HAP-1 (cell line): ENCODE measurements at places on chromosomes 4 and X.

- DNase-seq, result no peak
Measured at GRCh38 chr4:88110826-88111225, 47.6 kb downstream of the ABCG2 start.

GRCh38 chr4:38673130-38673978 is 9.4 kb downstream of the KLF3 start:
- no peak for DNase-seq

DNA sequence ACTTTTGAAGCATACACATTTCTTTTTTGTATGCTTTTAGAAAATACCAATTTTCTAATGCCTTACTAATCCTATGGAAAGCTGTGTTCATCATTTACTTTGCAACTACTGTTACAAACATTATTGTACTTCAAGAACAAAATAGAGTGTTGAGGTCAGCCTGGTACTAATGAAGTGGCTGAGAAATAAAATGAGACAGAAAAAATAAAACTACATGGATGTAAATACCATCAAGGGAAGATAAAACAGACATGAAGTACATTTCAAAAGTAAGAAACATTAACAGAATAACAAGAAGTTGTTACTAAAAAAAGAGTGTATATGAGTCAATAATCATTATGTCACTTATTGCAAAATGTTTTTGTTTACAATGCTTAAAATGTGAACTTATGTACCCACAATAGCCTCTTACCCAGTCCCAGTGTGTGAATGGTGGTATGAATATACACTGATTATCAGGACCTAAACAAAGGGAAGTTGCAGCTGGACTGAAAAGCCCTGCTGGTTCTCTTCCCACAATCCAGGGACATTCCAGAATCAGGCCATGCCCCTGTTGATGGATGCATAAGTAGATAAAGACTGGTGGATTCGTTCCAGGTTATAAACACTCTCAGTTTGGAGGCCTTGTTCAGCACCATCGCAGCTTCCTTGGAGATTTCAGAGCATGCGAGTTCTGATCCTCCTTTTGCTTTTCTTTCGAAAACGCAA is 2.4 kb upstream of the CSN3 start:
- DNase-seq, result no peak

- DNase-seq, result no peak
Measured at GRCh38 chr4:143355540-143356217, 19.0 kb downstream of the GAB1 start.

GRCh38 chr4:111879539-111879938 is 265.7 kb upstream of the FAM241A start:
- no peak for DNase-seq

GRCh38 chr4:57443787-57444186 is 333.6 kb upstream of the IGFBP7 start:
- no peak for DNase-seq

DNA sequence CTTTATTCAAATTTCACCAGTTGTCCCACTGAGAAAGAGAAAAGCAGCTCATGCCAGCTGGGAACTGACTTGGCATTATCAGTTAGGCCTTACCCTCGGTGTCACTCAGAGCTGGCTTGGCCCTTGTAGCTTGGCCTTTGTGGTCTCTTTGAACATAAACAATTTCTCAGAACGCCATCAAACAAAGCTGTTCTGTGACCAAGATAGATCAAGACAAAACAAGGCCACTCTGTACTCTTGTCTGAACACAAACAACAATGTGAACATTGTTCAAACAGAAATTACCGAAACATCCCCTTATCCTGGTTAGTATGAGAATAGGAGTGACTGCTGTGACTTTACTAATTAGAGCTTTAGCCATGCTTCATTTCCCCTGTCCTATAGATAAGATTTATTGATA is 57.2 kb downstream of the DIPK2B start:
- DNase-seq, result no peak

- DNase-seq, result peak; percentile 79
Measured at GRCh38 chr4:15653864-15654592, 1.1 kb downstream of the FBXL5 start.

GRCh38 chr4:168475745-168476144 is 4.5 kb downstream of the DDX60L start:
- DNase-seq, result no peak
